ENCODE measurements at places on chromosomes 4 and X.
A peak's percentile ranks its signal among the peaks of the same experiment; 100 is the strongest.

GRCh38 chr4:106301393-106302061 is 14.5 kb downstream of the TBCK start:
- DNase-seq, result no peak

- DNase-seq, result no peak
Measured at GRCh38 chrX:1597345-1598020, 6.1 kb downstream of the AKAP17A start.

- DNase-seq, result peak; percentile 75
Measured at GRCh38 chr4:102449751-102450352, 51.3 kb upstream of the NFKB1 start.

- no peak for DNase-seq
Measured at GRCh38 chr4:95980877-95981360, 141.0 kb downstream of the PDHA2 start.

GRCh38 chrX:109299091-109299490 is 182.8 kb downstream of the GUCY2F start:
- DNase-seq, result no peak

DNA sequence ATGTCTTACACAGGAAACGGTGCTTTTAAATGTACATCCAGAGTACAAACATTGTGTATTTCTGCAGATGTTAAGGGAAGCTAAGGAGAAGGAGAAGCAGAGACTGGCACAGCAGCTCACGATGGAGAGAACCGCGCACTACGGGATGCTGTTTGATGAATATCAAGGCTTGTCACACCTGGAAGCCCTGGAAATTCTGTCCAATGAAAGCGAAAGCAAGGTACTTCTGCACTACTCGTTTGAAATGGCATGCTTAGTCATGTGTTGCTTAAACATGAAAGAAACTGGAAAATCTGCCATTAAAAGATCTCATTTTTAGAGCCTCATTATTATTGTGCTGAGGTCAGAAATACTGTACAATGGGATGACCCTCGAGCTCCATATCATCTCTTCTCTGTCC is 47.2 kb downstream of the FAM114A1 start:
- DNase-seq, result no peak

- DNase-seq, result no peak
Measured at GRCh38 chr4:67542076-67542475, 3.2 kb downstream of the CENPC start.

GRCh38 chr4:48247878-48248558 is 21.6 kb downstream of the TEC start:
- no peak for DNase-seq

GRCh38 chr4:8213121-8213520 is 14.0 kb downstream of the SH3TC1 start:
- no peak for DNase-seq

Measured in T-helper 1 cell (primary cell).